Cerebellar nuclear complex (tissue), 1 donor: ENCODE measurements at places on chromosomes 4 and X.

DNA sequence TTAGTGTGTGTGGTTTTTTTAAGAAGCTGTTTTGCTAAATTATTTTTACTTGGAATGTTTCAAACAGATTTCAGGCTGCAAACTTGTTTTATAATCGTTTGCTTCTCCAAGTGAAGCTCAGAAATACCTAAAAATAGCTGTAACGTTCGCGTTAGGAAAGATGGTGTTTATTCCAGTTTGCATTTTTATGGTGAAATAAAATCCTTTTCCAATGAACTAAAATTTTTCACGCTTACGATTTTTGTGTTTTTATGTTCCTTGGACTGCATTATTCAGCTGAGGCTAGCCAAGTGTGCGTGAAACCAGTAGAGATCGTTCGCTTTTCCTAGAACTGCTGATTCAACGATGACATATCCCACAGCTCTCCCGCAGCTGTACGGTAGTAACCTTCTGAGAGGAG is 10.9 kb downstream of the AKAP17A start:
- DNase-seq, result no peak

DNA sequence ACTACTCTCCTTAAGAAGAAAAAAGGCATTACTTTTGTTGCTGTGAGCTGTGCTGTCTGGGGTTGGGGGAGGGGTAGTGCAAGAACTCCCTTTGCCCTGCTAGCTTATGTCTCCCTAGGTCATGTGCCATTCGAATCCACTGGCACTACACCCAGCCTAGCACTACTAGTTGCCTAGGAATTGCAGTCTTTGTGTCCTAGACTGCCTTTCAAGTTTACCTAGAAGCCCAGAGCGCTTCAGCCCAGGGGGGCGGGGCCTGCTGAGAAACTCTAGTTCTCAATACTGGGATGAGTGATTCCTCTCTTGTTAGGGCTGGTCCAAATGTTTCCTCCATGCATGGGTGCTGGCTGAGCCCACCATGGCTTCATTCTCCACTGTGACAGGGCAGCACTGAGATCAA is 1011.5 kb downstream of the PCDH19 start:
- DNase-seq, result no peak

GRCh38 chr4:78432896-78433295 is 118.7 kb upstream of the ANXA3 start:
- no peak for DNase-seq

DNA sequence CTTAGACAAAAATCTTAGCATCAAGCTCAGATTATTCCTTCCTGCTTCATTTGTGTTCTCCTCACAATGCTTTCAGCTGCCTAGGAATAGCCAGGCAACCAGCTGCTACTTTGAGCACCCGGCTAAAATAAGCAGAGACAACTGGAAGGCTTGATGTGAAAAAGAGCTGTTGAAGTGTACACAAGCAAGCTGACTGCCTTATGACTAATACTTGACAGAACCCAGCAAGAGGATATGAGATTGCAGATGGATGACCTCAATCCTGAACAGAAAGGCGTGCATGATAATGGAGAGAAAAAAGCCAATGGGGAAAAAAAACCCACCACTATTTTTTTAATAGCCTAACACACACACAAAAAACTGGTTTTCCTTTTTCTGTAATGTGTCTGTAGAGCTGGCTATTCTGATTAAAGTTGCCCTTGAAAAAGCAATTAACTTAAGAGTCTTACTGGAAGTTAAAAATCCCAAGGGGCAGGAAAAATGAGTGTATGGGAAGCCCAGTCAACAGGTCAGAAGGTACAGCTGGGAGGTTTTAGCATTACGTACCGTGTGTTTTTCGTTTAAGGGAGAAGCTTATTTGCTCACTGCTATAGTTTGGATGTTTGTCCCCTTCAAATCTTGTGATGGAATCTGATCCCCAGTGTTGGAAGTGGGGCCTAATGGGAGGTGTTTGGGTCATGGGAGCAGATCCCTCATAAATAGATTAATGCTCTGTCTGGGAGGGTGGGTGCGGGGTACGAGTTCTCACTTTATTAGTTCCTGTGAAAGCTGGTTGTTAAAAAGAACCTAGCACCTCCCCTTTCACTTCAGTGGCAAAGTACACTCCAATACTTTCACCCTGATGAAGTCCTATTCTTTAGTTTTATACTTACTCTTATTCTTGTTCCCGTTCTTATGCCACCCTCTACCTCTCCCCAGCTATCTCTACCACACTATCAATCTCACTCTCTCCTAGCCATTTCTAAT is 37.1 kb upstream of the HERC6 start:
- DNase-seq, result no peak

DNA sequence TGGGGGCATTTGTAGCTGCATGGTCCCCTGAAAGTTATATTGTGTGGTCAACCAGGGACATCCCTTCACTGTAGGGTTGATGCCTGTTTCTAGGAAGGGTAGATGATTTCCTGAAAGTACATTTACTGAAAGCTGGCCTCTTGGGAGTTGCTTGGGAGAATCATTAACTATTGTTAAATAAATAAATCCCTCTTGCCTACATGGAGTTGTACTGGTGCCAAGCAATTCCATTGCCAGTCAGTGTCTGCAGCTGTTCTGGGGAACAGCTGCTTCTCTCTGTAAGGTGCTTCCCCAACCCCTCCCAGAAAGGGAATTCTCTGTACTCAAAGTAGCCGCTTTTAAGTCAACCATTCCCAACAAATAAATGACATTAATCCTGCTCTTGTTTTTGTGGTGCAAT is 51.1 kb downstream of the C4orf51 start:
- DNase-seq, result no peak

DNA sequence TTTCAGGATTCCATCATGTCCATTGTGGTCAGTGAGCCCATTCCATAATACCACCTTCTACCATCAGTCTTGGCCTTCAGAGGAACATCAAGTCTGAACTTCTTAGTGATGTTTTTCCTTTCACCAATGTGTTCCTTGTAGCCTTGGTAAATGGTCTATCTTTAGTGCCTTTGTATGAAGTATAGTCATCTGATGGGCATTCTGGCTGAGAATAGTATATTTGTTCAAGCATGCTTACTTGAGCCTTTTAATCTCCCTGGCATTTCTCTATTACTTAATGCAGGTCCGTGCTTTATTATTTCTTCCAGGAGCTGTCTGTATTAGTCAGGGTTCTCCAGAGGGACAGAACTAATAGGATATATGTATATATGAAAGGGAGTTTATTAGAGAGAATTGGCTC is 99.7 kb downstream of the TLL1 start:
- DNase-seq, result no peak

DNA sequence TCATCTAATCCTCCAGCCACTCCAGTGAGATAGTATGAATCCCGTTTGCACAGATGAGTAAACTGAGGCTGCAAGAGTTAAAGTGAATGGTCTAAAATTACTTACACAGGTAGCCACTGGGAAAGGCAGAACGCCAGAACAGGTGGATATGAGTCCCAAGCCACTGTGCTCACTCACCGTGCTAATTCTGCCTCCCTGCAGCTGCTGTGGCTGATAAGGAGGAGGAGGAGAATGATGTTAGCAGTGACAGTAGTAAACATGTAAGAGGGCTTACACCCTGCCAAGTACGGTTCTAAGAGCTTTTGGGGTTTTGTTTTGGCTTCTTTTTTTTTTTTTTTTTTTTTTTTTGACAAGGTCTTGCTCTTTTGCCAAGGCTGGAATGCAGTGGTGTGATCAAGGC is 90.5 kb upstream of the PRPS2 start:
- DNase-seq, result no peak

DNA sequence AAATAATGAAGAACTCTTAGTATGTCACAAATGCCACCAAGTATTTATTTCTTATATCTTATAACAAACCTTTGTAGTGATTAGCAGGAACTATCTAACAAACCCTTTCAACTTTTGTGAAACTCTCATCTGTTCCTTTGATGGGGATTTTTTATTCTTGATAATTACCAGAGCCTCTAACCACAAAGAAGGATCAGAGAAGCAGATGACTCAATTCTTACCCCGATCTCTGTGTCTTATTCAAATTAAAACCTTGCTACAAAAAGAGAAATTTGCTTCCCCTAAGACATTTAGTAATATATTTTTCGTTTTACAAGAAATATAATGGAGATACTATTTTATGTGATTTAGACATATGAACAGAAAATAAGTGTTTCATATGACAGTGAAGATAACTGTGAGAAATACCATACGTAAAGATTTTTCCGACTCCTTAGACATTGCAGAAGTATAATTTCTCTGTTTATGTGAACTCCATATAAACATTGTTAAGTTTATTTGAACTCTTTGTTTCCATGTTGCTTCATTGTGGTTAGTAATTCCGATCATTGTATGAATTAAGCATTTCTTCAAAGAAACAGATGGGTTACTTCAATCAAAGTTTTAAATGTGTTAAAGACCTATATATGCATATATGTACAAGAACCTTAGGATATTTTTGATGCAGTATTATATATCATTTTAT is 205.4 kb downstream of the CFAP299 start:
- no peak for DNase-seq

DNA sequence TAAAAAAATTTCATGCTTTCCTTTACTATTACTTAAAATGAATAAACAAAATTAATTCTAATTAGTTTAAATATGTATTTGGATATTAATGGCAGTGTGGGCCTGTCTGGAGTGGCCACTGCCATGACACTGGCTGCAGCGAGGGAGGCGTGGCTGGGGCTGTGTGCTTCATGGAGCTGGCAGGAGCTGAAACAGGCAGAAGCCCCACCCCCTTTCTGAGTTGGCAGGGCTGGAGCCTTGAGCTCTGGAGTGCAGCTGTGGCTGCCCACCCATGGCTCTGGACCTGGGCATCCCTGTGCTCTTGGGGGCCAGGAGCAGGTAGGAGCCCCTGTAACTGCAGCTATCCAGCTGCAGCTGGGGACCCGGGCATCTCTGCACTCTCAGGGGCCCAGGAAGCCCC is 8.2 kb upstream of the HSD17B11 start:
- DNase-seq, result no peak

GRCh38 chr4:125039550-125039949 is 275.2 kb upstream of the FAT4 start:
- no peak for DNase-seq
